Coronary artery (tissue), 2 donors: ENCODE measurements at places on chromosomes 5 and 9.

- no peak for DNase-seq
Measured at GRCh38 chr5:11852717-11853087, 51.5 kb downstream of the CTNND2 start.

DNA sequence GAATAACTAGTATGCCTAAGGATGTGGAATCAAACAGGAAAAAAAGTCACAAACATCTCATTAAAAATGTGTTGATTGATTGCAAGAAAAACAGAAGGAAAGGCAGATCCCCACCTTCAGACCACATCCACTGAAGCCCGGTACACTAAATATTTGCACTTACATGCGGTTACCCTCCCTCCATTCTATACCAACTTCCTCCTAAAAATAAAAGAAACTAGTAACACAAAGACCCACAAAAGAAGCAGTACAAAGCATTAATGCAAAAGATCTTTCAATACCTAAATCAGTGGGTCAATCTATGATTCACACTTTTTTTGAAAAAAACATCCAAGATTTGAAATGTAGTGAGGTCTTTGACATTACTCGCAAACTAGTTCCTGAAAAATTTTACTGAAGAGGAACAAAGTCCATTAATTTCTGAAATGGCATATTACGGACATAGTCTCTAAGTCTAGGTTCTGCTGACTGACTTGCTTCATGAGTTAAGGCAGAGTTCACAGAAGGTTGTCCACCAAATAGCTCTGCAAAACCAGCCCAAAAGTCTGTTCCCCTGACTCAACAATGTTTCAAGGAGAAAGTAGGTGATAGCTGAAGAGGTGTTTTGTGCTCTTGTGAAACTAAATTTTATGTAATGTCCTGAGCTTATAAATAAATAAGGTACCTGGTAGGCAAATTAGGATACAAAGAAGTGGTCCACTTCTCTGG, 100.7 kb downstream of the PAM start:
- DNase-seq, result no peak

DNA sequence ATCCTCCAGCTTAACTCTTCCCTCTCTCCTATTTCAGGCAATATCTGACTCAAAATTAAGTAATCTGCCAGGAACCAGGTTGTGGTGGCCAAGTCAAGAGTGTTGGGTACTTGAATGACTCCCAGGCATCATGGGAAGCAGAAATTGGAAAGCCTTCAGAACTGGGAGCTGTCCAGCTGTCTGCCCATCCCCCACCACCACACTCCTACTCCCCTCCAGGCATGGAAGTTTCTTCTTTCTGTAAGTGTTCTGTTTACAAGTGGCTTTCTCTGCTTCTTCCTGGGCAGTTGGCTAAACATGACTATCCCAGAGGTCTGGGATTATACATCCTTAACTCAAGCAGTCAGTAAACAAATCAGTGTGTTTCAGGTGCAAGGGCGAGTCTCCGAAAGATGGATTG, 14.6 kb upstream of the PBX3 start:
- no peak for DNase-seq

DNA sequence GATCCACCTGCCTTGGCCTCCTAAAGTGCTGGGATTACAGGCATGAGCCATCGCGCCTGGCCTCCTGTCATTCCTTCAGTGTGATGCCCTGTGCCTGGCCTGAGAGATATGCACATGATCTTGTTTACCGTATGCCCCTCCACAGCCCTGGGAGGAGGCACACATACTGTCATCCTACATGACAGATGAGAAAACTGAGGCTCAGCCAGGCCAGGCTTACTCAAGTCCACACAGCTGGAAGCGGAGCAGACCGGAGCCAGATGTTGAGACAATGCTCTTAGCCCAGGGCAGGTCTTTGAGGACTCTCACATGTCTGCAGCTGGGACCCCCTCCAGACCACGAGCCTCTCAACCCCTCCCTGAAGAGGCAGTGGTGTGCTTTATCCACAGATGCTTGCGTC, 38.7 kb upstream of the SH3PXD2B start:
- DNase-seq, result peak; percentile 45

DNA sequence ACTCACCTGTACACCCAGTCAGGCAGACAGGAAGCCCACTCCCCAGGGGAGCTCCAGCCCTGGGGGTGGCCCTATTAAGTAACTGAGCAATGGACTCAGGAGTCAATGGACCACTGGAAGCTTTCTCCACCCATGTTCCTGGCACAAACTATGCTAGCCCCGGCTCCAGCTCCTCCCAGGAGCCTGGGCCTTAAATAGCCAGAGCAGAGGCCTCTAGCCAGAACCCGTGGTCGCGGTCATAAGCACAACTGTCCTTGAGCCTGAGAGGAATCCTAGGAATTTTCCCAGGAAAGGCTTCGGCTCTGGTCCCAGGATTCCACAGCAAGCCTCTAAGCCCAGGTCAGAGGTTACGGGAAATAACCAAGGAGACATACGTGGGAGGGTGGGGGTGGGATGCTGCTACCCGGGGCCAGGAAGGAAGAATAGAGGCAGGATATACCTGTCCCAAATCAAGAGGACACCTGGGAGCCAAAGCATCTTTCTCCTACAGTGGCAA, 5.5 kb downstream of the SEPTIN8 start:
- peak; percentile 79 for DNase-seq

DNA sequence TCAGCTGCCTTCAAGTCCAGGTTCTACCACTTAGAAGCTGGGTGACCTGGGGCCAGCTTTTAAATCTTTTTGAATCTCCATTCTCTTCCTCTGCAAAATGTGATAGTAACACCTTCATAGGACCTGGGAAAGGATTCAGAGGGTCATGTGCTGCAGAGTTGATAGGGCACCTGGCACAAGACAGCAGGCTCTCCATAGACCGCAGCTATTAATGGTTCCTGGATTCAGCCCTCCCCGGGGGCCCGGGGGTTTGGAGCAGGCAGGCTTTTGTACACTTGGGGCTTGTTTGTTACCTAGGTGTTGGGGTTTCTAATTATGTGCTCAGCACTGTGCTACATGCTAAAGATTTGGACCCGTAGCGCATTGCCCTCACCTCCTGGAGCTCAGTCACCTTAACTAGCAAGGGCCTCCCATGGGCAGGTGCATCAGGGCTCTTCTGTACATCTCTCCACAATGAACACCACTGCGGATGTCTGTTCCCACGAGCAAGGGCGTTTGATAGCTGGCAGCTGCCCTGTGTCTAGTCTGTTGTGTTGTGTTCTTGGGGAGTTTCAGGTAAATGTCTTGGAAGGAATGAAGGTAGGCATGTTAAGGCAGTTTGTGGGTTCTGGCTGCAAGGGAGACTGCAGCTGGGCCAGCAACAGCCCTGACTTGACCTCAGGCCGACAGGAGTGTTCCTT, 12.1 kb downstream of the PRRC2B start:
- DNase-seq, result no peak

- DNase-seq, result peak; percentile 76
Measured at GRCh38 chr9:32551276-32552051, 663 bp upstream of the SMIM27 start.

GRCh38 chr9:80954521-80954920, 734.8 kb downstream of the TLE1 start:
- no peak for DNase-seq

DNA sequence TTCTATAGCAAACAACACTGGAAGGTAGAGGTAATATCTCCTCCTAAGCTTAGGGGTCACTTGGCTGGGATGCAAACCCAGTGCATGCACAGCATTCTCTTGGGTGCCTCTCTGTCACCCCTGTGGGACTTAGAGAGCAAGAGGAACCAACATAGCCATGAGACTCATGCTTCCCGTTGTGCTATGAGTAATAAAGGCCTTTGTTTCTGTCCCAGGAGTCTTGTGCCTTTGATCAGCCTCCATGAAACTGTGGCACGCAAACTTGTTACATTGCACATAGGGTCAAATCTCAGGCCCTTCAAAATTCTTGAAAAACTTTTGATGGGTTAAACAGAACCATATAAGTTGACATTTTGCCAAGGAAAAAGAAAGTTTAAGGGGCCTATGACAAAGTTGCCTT, 272.8 kb downstream of the TAF11L14 start:
- no peak for DNase-seq

- DNase-seq, result no peak
Measured at GRCh38 chr9:72494051-72494450, 27.4 kb upstream of the TMC1 start.

GRCh38 chr5:164972973-164973372, 1467.6 kb downstream of the MAT2B start:
- no peak for DNase-seq

DNA sequence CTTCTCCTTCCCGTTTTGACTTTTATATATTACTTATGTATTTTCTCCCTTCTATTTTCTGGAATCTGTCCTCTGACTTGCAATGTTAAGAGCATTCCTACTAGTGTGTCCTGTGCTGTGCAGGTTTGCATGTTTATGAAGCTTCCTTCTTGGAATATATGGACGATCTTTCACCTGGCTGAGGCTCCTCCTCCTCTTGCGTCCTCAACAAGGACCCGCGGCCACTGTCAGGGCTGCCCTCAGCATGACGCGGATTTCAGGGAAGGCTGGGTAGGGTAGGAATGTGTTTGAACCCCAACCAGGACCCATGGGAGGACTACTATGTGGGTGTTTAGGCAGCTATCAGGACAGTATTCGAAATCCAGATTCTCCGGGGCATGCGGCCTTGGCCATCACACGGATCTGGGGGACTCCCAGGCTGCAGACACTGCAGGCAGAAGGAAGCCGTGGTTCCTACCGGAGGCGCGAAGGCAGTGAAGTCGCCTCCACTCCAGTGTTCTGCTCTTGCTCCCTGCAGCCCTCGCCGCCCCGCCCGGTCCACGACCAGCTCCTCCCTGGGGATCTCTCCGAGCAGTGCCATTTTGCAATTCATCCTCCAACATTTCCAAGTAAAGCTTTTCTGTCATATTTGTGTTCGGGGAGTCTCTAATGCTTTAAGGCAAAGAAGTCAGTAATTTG, 37.0 kb upstream of the OSMR start:
- no peak for DNase-seq

DNA sequence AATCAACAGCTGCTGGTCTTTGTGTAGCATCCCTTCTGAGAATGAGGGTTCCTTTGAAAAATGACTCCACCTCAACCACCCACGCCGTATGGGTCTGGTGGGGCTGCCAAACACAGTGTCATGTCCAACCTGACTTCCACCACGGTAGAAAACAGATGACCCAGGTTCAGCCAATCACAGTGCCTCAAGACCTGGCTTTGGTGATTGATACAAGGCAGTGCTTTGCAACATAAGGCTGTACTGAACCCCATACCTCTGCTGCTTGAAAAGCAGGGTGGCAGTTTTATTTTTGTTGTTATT, 11.5 kb upstream of the TGFBR1 start:
- DNase-seq, result no peak

- DNase-seq, result no peak
Measured at GRCh38 chr9:95516734-95517558, at the start of gene PTCH1. Gene PTCH1 (minus strand): TSS chr9:95516971.

DNA sequence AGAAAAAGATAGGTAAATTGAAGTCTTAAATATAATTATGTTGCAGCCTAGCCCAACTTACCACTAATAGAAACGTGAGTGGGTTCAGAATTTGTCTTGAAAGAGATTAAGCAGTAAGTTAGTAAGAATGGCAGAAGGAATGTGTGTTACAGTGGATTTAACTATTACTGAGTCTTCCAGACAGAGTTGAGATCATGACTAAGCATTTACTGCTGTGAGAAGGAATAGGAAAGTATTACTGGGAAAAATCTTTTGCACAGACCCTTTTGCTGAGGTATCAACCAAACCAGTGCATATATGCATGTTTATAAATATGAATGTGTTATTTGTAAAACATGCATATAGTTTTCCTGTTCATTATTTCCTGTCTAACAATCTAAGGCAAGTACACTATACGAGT, 112.8 kb upstream of the EFNA5 start:
- no peak for DNase-seq
